Left ventricle myocardium superior (tissue), 1 donor: ENCODE measurements at places on chromosomes 4 and X.

- DNase-seq: no peak
Measured at GRCh38 chrX:107429090-107429489, 20.4 kb upstream of the FRMPD3 start.

GRCh38 chr4:109046471-109047201, 255.8 kb downstream of the COL25A1 start:
- DNase-seq: no peak

DNA sequence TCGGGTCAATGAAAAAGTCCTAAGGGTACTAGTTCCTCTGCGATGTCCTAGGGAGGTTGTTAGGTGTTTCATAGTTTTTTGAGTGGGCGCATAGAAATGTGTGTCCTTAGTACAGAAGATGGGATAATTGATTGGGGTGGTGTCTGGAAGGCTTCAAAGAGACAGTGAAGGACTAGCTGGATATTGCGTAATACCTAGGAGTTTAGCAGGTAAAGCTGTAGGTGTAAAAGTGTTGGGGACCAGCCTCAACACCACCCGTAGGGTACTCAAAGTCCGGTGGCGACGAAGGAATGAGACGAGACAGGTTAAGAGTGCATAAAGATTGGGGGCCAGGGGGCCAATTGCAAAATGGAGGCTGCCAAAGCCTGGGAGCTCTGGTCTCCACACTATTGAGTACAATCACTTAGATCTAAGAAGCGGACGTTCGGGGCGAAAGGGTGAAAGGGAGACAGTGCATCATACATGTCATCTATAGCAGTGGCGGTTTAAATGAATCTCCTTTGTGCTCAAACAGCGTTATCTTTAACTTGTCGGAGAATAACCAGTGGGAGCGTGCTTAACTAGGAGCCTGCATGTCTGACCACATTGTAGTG, 1.0 kb downstream of the TRMT44 start:
- DNase-seq: no peak

- DNase-seq: no peak
Measured at GRCh38 chr4:162878096-162878495, 288.6 kb downstream of the NAF1 start.
